ENCODE measurements at places on chromosomes 12 and 14.

DNA sequence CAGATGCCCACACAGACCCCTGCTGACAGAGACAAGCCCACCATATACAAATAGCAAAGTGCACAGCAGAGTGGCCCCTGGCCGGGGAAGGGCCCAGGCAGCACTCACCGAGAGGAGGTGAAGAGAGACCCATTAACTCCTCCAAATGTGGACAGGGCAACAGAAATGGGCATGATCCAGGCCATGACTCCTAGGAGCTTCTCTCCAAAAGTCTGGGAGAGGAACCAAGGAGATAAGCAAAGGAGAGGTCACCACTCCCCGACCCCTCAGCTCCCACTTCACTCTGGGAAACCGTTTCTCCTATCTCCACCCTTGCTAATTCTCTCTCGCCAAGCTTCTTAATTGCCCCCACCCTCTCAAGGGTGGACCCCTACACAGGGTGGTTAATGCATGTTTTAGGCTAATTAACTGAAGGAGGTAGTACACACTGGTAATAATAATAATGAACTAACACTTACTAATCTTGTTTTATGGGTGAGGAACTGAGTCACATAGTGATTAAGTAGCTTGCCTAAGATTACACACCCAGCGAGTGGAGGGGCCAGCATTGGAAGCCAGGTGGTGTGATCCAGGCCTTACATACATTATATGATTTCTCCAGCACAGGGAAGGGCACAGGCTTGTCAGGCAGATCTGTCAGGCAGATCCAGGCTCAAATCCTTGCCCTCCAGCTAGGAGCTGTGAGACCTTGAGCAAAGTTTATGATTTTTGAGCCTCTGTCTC lies 18.9 kb upstream of the CEBPE start:
- no peak for DNase-seq

GRCh38 chr12:121495746-121496145 lies 85.1 kb downstream of the KDM2B start:
- DNase-seq: no peak

GRCh38 chr14:38255408-38255672 lies 553 bp downstream of the CLEC14A start:
- DNase-seq: no peak

GRCh38 chr12:48924617-48925303 lies 532 bp downstream of the FKBP11 start:
- DNase-seq: peak; percentile 62

GRCh38 chr14:78593949-78594348 lies 423.8 kb downstream of the NRXN3 start:
- DNase-seq: no peak

DNA sequence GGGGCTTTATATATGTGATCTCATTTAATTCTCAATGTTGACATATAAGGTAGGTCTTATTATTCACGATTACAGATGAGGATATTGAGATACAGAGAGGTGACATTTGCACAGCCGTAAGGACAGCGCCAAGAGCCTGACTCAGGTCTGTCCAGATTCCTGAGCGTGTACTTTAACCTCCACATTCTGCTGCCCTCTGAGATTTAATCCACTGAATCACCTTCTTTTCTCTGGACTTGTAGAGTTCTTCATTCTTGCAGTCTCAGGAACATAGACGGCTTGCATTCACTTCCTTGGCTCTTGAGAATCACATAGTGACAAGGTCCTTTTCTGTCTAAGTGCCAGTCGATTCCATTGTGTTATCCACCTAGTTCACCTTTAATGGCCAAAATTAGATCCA lies 141.0 kb upstream of the ARHGAP5 start:
- no peak for DNase-seq
